ENCODE measurements at places on chromosomes 5 and 9. TPM values are rescaled to one million over a fixed set of nuclear protein-coding genes. Genes with fewer than 3 reads are reported as not detected.

Gene STING1
- total RNA-seq: 0.29 TPM

Gene CTXN3
- not detected for total RNA-seq

DNA sequence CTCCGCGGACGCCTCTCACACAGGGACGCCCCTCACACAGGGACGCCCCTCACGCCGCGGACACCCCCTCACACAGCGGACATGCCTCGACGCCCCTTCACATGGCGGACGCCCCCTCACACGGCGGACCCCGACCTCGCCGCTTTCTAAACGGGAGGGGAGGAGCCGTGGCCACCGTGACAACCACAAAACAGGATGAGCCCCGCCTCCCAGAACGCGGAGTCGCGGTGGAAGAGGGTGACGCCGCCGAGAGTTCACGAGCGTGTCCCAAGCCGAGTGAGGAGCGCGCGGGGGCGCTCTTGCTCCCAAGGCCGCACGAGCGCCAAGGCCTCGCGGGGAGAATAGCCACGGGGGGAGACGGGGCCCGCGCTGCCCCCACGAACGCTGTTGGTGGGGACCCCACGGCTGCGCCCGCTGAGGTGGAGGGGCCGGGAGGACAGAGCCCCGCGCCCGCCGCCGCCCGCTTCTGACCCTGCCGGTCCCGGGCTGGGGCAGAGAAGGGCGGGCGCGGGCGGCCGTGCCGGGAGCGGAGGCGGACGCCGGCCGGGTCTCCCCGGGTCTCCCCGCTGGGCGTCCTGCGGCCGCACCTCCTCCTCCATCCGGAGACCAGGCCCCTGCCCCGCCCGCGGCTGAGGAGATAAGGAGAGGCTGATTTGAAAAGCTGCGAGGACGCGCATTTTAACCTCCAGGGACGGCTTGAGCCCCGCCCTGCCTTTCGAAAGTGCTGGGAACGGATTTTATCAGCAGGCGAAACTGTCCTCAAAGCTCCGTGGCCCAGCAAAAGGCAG lies 3.9 kb upstream of the NKD2 start:
- DNase-seq: peak; percentile 59

DNA sequence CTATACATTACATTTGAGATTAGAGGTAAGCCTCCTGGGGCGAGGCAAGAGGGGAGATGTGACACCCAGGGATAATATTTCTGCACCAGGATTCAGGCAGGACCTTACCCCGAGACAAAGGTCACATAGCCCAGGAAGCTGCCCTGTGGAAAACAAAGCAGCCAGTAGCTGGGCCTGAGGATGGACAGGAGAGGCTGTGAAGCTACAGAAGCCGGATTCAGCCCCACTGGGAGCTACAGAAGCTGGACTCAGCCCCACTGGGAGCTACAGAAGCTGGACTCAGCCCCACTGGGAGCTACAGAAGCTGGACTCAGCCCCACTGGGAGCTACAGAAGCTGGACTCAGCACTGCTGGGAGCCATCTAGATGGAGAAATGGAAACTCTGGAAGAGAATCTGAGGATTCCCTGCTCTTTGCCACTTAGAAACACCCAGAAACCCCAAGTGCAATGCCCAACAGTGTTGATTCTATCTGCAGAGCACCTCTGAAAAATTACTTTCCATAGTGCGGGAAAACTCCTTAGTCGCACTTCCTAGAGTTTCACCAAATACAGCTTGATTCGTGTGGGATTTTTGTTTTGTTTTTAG lies 46.5 kb upstream of the ZFR start:
- DNase-seq: no peak

DNA sequence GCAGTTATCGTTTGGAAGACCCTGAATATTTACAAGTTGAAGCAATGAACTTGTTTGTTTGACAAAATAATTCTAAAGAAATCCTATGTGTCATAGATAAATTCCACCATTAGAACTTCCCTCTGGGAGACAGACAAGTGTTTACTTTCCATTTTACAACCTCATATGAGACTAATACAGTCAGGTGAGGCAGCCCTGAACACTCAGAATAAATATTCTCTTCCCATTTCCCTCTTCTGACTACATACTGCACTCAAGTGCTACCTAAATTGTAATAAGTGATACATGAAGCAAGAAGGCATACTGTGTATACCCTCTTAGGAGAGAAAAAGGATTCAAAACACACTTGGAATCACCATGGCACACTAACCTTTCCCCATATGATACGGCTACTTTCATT lies 6.8 kb downstream of the RASEF start:
- no peak for DNase-seq

- no peak for DNase-seq
Observed at GRCh38 chr9:2320114-2320513, 301.5 kb upstream of the VLDLR start.

GRCh38 chr5:73603998-73604397 lies 22.0 kb upstream of the ARHGEF28 start:
- DNase-seq: no peak

- DNase-seq: no peak
Observed at GRCh38 chr9:98801969-98802371, 5.5 kb upstream of the GALNT12 start.

DNA sequence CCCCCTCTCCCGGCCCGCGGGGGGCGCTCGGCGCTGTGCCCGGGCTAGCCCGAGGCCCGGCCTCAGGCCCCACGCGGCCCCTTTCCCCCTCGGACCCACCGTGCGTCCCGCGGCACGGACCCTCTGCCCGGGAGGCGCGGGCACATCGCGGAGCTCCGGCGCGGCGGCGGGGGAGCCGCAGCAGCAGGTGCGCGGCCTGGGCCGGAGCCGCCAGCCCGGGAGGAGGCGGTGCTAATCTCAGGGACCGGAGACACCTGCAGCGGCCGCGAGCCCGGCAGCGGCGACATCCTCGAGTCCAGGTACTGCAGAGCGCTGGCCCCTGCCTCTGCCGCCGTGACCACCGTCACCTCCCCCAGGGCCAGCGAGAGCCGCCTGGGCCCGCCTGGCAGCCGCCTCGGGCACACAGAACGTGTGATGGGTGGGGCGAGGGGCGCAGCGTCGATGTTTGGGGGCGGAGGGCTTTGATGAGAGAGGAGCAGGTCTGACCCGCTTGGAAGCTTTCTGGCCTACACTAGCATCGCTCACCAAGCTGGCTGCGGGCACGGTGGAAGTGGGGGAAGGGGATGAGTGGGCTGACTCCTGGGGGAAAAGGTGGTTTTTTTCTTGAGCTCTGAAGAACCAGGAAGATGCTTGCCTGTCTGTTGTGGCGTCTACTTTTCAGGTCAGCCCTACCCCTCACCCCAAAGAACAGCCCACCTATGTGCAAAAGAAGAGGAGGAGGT lies 524 bp downstream of the CYFIP2 start:
- no peak for DNase-seq

DNA sequence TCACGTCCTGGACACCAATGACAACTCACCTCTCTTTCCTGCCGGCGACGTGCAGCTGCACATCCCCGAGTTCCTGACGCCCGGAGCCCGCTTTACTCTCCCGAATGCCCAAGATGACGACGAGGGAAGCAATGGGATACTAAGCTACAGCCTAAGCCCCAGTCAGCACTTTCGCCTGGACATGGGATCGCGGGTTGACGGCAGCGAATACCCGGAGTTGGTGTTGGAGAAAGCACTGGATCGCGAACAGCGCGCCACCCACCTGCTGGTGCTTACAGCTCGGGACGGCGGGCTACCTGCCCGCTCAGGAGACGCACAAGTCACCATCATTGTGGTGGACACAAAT lies 1.1 kb downstream of the PCDHAC1 start:
- DNase-seq: no peak

- peak; percentile 24 for DNase-seq
Observed at GRCh38 chr9:70902171-70902570, 219.2 kb downstream of the TRPM3 start.
